ENCODE measurements at places on chromosomes 2 and 18.

GRCh38 chr2:135965756-135966155, 19.7 kb downstream of the DARS1 start:
- no peak for DNase-seq

- no peak for DNase-seq
Observed at GRCh38 chr2:46493241-46493970, 14.0 kb downstream of the TMEM247 start.

DNA sequence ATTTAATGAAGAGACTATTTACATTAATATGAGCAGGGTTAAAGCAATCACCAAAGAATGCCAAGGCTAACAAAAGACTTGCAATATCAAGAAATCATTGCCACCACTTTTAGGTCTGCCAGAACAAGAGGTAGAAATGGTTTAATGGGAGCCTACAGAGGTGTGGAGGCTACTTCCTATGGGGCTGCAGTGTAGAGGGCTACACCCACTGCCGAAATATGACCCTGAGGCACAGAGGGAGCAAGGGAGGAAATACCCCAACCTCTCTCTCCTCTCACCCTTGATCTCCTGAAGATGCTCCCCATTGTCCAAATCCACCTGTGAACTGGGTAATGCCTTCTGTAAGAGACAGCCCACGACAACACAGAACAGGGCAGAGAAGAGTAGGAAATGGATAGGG, 315.4 kb downstream of the SMAD2 start:
- DNase-seq = no peak

- no peak for DNase-seq
Observed at GRCh38 chr2:105972246-105972645, 221.9 kb downstream of the UXS1 start.

GRCh38 chr2:25720575-25720974, 47.2 kb upstream of the DTNB start:
- DNase-seq = no peak

GRCh38 chr18:8615397-8616027, 6.3 kb downstream of the RAB12 start:
- DNase-seq = no peak

GRCh38 chr2:39499336-39499735, 62.3 kb upstream of the MAP4K3 start:
- no peak for DNase-seq

DNA sequence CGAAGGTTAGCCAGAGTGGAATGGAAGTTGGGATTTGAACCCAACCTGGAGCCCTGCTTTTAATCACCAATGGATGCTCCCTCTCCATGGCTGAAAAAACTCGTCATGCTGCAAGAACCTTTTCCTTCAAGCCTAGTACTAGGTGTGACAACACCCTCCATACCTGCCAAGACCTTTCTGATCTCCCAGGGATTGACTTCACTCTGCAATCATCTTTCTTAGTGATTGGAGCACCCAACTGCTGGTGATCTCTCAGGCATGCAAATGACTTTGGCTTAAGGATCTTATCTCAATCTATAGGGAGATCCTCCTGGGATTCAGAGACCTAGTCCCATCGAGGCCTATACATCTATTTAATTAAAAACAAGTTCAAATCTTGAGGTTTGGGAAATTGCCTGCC, 23.5 kb upstream of the ITGB6 start:
- no peak for DNase-seq

DNA sequence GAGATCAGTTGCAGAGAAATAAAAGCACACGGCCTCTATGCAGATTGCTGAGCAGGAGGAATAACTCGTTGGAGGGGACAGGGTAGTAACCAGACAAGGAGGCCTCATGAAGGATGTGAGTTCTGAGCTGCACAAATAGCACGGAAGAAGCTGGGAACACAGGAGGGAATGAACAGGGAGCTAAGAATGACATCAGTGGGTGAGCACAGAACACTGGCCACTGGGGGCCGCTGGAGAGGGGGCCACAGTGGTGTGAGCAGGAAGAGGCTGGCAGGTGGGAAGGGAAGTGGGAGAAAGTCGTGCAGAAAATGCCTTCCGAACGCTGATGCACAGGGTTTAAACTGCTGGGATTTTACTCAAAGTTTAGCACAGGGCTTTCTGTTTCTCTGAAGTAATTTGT, 61.0 kb downstream of the ZAP70 start:
- DNase-seq = no peak

DNA sequence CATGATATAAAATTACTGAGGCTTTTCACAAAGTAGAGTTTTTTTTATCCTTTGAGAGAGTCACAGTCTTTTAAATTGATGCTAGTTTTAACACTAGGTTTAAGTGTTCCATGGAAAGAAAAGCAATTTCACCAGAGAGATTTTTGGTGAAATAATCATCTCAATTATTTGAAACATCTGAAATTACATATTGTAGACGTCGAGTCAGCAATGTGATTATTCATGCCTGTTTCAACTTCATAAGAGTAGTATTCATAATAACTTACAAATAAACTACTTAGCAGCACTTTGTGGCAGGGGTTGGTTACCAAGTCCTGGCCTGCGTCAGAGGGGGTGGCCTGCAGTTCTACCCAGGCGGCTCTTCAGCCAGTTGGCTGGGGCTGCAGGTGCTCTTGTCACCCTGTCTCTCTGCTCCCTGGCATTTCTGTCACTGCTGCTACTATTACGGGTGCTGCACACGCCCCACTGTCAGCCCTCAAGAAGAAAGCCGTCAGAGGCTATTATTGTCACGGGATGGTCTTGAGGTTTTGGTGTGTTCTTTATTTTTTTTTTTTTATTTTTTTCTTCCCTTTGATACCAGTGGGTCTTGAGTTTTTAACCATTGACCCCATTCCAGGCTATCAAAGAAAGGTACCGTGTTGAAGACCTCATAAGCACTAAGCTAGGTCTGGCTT, 50.4 kb downstream of the MALT1 start:
- DNase-seq = no peak

DNA sequence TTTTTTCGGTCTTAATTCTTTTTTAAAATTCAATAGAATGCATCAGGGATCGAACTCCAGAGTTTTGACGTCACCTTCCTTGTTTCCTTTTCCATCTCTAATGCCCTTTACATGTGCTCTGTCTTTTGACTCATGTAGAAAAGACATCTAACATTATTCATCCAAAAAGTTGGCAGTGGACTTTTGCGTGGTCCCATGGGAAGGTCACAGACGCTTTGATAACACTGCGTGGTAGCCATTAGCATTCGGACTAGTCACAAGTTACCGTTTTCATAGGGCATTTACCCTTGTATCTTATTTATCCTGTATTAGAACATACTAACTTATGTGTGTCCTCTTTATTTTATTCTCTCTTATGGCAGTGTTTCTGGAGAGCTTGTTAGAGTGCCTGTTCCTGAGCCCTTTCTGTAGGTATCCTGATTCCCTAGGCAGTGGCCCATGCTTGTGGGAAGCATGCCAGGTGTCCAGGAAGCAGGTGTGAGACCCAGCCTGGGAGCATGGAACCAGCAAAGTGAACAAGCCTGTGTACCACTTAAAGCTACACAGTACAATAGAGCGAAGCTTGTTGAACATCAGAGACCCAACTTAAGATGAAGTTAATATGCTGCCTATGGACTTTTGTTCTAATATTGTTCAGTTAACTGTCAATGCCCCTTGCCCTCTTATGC, 73.6 kb upstream of the RBM44 start:
- DNase-seq = no peak

DNA sequence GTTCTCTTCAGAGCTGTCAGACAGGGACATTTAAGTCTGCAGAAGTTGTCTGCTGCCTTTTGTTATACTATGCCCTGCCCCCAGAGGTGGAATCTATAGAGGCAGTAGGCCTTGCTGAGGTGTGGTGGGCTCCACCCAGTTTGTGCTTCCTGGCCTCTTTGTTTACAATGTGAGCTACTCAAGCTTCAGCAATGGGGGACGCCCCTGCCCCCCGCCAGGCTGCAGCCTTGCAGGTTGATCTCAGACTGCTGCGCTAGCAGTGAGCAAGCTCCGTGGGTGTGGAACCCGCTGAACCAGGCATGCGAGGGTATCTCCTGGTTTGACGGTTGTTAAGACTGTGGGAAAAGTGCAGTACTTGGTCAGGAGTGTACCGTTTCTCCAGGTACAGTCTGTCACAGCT, 24.0 kb upstream of the PAIP2B start:
- DNase-seq = no peak

DNA sequence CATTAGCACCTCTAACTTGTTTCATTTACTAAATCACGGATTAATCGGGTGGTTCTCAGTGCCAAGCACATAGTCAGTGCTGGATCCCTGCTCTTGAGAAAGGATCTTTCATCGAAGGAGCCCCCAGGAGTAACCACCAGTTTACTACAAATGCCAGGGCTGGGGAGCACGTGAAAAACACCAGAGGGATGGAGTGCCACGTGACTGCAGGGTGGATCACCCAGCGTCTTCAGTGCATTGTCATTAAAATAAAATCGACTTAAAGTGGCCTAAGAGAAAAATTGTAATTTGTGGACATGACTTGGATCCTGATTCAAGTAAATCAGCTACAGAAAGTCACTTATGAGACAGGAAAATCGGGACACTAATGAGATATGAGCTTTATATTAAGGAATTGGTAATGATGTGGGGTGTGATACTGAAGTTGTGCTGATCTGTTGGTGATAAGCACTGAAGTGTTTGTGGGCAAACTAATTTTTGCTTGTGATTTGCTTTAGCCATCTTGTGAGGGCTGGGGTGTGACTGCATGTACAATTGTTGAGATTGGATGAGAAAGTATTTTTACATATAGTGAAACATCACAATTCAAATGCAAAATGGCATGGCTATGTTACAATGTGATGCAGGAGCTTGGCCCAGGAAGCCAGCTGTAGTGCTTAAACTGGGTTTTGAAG, 63.8 kb downstream of the NCK2 start:
- no peak for DNase-seq

DNA sequence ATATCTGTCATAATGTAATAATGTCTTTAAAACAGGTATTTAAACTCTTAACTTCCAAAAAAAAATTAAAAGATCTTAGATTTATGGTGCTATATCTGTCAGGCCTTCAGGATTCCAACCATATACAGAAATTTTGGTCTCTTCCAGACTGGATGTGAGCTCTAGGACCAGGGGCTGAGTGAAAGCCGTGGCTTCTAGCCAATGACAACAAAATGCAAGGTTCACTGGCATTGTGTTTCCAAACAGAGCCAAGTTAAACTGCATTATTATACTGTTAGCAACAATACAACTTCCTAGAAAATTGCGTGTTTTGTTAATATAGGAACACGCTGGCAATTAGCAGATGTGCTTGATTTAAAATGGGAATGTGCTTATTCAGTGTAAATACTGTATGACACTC, 809.8 kb upstream of the SOX11 start:
- DNase-seq = no peak

GRCh38 chr2:133296401-133296800, 271.9 kb downstream of the NCKAP5 start:
- DNase-seq = no peak

GRCh38 chr2:166637051-166637450, 143.0 kb upstream of the SCN7A start:
- no peak for DNase-seq
